Natural killer cell treated with Interleukin-12 subunit alpha and Interleukin-12 subunit beta and Interleukin-15 and Interleukin-18, amount 100 ng/mL, for 72 hours (primary cell): ENCODE measurements at places on chromosomes 11 and 22. TPM values are rescaled to one million over a fixed set of nuclear protein-coding genes. Genes with fewer than 3 reads are reported as not detected.

DNA sequence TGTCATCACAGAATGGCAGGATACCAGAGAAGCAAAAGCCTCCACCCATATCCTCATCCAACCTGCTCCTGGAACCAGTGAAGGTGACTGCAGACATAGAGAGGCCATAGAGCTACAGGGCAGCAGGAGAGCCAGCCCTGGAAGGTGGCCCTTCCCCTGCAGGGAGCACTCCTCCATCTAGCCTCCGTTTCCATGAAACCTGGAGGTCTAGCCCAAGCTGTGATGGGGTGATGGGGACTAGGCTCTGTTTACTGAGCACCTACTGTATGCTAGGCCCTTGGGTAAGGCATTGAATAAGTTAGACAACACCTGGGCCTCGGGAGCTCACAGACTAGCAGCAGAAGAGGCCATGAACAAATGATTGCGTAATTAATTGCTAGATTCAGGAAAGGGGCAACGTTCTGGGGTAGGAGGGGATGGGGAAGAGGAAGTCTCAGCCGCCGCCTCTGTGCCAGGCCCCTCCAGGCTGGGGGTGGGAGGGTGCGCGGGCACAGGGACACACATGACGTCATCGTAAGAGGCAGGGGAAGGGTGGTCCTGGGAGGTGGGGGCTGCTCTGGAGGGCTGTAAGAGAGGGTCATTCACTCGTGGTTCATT, 784 bp upstream of the SYNGR1 start:
- H3K27ac ChIP-seq, result peak overlapping the region; percentile 21
- DNase-seq, result no peak
- H3K27me3 ChIP-seq, result peaks cover 8% of the 10 kb centered on the region

GRCh38 chr11:120352405-120352804, 16.2 kb downstream of the ARHGEF12 start:
- H3K27me3 ChIP-seq, result peaks cover 24% of the 10 kb centered on the region
- H3K4me3 ChIP-seq, result no peak overlapping the region
- H3K27ac ChIP-seq, result no peak overlapping the region
- peaks cover 5% of the 10 kb centered on the region for H3K4me1 ChIP-seq
- DNase-seq, result no peak
- no peaks in the 10 kb centered on the region for H3K36me3 ChIP-seq

DNA sequence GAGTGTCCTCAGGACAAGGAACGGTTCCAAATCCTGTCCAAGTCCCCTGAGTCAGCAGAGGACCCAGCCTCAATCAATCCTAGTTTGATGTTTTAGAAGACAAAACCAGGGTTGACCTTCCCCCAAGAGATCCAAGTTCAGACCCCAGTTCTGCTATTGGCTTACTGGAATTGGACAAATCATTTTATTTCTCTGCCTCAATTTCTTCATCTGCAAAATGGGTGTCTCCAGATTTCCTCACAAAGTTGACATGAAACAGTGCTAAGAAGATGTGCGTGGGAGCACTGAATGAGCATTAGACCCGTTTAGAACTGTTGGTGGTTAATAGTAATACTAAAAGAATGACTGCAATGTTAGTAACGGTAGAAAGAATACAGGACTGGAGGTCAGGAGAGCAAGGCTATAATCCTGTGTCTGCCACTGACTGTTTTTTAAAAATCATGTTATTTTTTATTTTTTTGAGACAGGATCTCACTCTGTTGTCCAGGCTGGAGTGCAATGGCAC, 32.8 kb upstream of the SCUBE1 start:
- peaks cover 26% of the 10 kb centered on the region for H3K4me1 ChIP-seq
- H3K27me3 ChIP-seq, result peaks cover 78% of the 10 kb centered on the region
- H3K36me3 ChIP-seq, result peaks cover 12% of the 10 kb centered on the region
- H3K4me3 ChIP-seq, result no peak overlapping the region

DNA sequence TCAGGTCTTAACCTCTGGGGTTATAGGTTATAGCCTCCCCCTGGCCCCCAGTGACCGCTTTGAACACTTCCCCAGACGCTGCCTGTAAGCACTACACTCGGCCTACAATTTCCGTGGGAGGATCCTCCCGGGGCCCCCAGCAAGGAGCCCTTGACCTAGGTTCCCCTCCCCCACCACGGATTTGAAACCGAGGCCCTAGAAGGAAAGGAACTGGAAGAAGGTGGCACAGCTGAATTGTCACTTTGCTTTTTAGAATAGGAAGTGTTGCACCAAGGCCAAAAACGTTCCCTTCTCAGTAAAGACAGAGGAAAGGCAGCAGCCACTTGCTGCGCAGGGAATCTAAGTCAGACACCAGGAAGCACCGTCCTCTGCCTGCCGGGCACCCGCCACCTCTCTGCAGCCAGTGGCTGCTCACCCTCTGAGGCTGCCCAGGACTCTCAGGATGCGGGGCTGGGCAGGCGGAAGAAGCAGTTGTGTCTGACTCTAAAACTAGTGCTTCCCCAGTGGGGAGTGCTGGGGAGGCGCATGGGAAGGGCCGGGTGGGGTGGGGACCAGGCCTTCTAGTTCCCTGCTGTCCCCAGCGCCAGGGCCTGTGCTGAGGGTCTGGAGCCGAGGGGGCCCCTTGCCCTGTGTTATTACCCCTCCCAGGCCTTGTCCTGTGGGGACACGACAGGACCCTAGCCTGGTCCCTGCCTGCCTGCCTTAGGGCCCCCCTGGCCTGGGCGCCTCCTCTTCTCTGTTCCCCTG, 7.9 kb upstream of the FLRT1 start:
- DNase-seq, result no peak
- no peaks in the 10 kb centered on the region for H3K36me3 ChIP-seq
- H3K4me3 ChIP-seq, result no peak overlapping the region
- H3K4me1 ChIP-seq, result no peaks in the 10 kb centered on the region
- peaks cover 6% of the 10 kb centered on the region for H3K27me3 ChIP-seq

RHBDD3 gene
- total RNA-seq, result 69.0 TPM

H19 gene
- total RNA-seq, result not detected
